ENCODE measurements at places on chromosomes 4 and X.

DNA sequence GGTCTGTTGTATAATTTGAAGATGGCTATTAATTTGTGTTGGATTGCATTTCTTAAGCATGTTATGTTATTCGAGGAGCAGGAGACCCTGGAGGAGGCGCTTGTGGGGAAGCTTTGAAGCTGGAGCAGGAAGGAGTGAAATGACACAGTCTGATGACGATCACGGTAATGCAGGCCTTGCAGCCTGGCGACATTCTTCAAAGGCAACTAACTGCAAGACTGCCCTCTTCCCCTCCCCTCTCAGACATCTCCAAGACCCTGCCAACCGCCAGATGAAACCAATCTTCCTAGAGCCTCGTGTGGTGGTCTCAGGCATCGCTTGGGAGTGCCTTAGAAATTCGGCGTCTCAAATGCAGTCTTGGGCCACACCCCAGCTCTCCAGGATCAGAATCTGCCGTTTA lies 16.1 kb downstream of the CLCN4 start:
- DNase-seq, result no peak

- no peak for DNase-seq
Observed at GRCh38 chr4:149247164-149247563, 568.5 kb downstream of the IQCM start.

DNA sequence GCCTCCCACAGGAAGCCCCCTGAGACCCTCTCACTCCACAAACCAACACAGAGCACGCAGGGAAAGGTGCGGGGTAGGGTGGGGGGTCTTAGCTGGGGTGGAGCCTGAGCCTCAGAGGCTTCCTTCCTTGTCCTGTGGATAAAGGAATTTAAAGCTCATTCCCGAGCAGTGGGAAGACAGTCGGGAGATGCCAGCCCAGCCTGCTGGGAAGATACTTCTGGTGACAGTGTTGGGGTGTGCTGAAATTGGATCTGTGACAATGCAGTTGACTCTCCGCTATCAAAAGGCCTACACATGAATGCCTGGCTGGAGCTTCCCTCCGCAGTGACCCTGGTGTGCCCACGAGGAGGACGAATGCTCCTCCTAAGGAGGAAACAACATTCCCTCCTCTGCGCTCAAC lies 45.5 kb downstream of the JAKMIP1 start:
- DNase-seq, result no peak

- no peak for DNase-seq
Observed at GRCh38 chr4:142778900-142779299, 67.2 kb downstream of the INPP4B start.

DNA sequence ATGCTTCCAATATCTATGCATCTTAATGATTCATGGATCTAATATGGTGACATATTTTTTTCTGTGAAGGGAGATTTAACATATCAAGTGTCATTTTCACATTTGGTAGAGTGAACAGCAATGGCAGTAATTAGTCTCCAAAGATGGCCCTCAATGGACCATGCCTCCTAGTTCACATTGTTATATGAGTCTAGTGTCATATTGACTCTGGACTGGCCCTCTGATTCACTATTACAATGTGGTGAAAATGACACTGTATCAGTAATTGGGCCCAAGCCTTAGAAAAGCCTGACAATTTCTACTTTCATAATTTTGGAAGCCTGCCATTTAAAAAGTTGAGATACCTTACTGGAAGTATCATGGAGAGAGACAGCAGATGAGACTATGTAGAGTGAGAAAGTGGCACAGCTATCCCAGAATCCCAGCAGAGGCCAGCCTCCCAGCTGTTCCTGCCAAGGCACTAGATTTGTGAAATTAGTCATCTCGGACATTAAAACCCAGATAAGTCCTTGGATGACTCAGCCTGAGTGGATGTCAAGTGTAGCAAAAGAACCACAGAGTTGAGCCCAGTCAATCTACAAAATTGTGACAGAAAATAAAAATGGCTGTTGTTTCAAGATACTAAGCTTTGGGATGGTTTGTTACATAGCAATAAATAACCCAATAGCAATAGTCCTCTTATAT lies 68.4 kb downstream of the ARHGEF38 start:
- DNase-seq, result no peak

- DNase-seq, result no peak
Observed at GRCh38 chr4:183600189-183600685, 58.7 kb downstream of the RWDD4 start.

- no peak for DNase-seq
Observed at GRCh38 chr4:99983289-99983943, 33.3 kb upstream of the H2AZ1 start.

- no peak for DNase-seq
Observed at GRCh38 chrX:126165401-126165720, 728 bp downstream of the DCAF12L2 start.

GRCh38 chr4:159549098-159549518 lies 446.2 kb downstream of the RAPGEF2 start:
- no peak for DNase-seq

DNA sequence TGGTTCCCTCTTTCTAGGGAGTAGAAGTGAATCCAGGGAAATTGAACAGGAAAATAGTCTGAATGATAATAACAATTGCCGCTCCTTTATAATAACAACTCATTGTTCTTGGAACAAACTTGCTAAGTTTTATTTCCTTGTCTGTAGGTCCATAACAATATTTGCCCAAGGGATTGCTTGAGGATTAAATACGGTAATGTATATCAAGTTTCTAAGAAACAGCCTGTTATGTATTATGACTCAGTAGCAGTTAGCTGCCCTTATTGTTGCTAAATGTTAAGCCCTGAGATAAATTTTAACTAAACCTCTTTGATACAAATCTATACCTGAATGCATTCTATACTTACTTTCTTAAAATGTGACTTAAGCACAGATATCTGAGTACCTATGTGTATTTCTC lies 215.9 kb upstream of the AADAT start:
- DNase-seq, result no peak

DNA sequence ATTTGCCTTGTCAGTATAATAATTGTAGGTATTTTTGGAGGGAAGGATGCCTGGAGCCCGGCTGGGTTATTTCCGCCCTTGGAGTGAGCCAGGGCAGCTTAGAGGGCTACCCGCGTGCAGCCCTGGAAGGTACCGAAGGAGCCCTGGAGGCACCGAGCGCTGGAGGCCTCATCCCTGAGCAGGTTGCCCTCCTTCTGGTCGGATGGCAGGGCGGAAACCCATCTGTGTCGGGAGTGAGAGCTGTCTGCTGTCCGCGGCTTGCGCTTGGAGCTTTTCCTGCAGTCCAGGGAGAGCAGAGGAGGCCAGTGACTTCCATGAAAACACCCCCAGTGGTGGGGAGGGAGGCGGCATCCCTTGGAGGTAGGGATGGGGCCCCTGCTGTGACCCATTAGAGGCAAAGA lies 122.1 kb downstream of the TBL1X start:
- DNase-seq, result no peak

GRCh38 chr4:87079967-87080366 lies 140.5 kb downstream of the KLHL8 start:
- DNase-seq, result no peak

- DNase-seq, result no peak
Observed at GRCh38 chrX:22650691-22651090, 349.1 kb upstream of the DDX53 start.

DNA sequence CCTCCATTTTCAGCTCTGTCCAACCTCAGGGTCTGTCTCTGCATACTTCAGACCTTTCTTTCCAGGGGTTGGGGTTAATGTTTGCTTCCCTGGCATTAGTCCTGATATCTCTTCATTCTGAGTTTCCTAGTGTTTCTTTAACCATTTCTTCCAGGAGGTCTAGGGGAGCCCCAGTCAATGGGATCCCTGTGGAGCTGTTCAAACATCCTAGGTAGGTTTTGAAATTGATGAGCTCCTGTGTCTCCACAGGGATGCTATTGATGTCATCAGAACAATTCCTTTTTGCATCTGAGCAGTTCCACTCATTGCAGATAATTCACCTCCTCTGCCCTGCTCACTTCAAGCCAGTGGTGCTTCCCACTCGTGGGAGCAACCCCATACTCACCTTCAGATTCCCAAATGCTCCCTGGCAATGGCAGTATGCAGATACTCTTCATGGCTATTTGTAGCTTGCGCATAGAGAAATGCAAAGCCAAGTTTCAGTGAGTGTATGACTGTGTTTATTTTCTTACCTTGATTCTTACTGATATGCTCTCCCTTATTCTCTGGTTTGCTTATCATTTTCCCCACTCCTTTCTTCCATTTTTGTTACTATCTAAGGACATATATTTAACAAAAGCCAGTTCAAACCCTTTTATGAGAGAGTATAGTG lies 33.7 kb upstream of the LIMCH1 start:
- no peak for DNase-seq

DNA sequence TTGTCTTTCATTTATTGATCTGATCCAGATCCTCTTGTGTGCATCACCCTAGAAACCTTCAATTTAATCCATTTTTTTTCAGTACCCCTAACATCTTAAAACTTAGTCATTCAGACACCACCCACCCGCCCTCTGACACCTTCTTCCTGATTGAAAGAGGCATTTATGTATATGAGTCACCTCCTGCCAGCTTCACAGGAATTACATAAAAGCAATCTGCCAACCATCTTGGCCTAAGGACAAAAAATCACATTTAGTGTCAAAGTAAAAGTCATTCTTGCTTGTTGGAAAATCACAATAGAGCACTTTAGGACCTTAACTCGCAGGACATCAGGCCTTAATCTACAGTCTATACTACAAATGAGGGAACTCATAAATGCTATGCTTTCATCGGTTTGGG lies 52.1 kb downstream of the NDST3 start:
- no peak for DNase-seq

DNA sequence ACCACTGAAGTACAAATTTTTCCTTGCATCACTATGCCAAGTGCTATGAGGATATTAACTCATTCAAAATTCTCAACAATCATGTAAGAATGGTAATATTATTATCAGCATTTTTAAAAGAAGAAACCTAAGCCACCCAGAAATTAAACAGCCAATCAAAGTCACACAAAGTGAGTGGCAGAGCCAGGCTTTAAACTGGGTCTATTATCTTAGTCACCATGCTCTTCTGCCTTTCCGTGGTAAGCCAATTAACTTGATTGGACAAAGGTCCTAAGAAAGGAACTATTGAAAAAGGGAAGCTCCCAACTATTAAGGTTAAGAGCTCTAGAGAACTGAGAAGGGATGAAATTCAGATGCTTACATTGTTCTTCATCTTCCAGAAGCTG lies 111.5 kb downstream of the ASB9 start:
- no peak for DNase-seq

DNA sequence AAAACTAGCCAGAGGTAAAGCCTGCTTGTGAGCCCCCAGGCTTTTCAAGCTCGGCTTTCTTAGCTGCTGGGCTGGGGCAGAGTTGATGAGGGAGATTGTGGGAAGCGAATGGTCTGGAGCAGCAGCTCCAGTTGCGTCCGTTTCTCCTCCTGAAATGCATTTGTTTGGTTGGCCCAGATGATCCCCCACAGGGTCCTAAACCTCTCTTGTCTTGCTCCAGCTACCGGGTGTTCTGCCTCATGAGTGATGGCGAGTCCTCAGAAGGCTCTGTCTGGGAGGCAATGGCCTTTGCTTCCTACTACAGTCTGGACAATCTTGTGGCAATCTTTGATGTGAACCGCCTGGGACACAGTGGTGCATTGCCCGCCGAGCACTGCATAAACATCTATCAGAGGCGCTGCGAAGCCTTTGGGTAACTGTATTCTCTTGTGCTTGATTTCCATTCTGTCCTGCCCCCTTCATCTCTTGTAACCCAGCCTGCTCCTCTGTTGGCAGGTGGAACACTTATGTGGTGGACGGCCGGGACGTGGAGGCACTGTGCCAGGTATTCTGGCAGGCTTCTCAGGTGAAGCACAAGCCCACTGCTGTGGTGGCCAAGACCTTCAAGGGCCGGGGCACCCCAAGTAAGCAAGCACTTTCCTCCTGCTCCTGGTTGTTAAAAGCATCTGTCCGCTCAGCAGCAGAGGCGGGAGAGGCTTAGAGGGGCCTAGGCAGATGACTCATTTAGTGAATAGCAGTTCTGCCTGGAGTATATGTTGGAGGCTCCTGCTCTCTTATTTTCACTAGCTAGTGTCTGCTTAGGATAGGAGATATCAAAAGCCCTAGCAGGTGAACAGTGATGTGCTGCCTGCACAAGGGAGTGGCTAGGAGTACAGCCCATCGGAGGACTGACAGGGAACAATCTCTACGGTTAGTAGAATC lies 15.3 kb downstream of the TKTL1 start:
- no peak for DNase-seq

GRCh38 chr4:5858020-5858769 lies 34.7 kb downstream of the CRMP1 start:
- DNase-seq, result no peak

DNA sequence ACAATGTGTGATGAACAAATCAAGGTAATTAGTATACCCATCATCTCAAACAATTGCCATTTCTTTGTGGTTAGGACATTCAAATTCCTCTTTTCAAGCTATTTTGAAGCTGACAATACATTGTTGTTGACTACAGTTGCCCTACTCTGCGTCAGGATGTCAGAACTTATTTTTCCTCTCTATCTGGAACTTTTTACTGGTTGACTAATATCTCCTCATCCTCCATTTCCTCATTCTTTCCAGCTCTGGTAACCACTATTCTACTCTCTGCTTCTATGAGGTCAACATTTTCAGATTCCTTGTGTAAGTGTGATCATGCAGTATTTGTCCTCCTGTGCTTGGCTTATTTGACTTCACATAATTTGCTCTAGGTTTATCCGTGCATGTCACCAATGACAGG lies 240.5 kb upstream of the HS3ST1 start:
- no peak for DNase-seq

DNA sequence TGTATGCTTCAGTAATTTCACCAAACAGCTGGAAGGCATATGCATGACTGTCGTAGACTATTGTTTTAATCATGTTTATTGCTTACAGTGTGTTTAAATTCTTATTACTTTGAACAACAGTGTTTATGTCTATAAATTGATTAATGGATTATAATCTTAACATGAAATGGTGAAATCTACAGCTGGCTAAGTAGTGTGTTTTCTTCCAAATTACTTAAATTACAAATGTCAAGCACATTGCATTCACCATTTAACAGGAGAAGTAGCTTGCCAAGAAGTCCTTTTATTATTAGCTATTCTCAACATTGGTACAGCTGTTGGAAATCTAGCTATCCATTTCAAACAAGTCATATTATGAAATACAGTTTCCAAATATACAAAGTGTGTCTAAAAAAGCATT lies 849.3 kb upstream of the PCDH10 start:
- no peak for DNase-seq

Measured in stimulated activated CD4-positive, alpha-beta T cell treated with anti-CD3 and anti-CD28 coated beads, Interleukin-1b, Interleukin-23, amount 100 ng/mL, for 1 hour (primary cell).